Stimulated activated CD8-positive, alpha-beta memory T cell treated with anti-CD3 and anti-CD28 coated beads, Interleukin-15, amount 100 ng/mL, for 24 hours (primary cell): ENCODE measurements at places on chromosomes 1 and 21.

GRCh38 chr1:54547601-54548388, at the start of gene ACOT11:
Gene ACOT11, plus strand, starts transcription at chr1:54548228. Its CDS starts 82 bp downstream, at chr1:54548310.
- DNase-seq, result no peak

GRCh38 chr1:30366911-30367310, 356.5 kb downstream of the MATN1 start:
- DNase-seq, result no peak

GRCh38 chr1:220235462-220235861, 36.8 kb downstream of the RAB3GAP2 start:
- DNase-seq, result no peak

GRCh38 chr1:160046494-160047110, 14.8 kb upstream of the PIGM start:
- DNase-seq, result no peak

- DNase-seq, result no peak
These were observed 83.4 kb downstream of the ATF6 start for GRCh38 chr1:161849518-161849917.

- DNase-seq, result no peak
These were observed 121.3 kb downstream of the MAST2 start for GRCh38 chr1:45924736-45925135.

- DNase-seq, result no peak
These were observed 1.4 kb upstream of the IL24 start for GRCh38 chr1:206895837-206896242.

DNA sequence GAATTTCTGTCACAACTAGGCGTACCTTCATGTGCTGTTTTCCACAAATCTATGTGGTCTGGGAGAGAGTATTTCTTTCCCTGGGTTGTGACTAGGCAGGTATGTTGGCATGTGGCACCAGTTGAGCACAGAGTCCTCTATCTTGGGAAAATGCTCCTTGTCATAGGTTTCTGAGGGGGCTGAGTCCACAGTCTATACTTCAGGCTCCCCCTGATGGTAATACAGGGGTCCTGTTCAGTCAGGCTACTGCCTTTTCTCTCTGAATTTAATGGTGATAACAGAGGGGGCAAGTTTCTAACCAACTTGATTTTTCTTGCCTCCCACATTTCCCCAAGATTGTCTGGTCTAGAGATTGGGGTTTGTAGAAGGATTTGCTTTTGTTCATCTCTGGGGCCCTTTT, 35.8 kb downstream of the VANGL1 start:
- no peak for DNase-seq

DNA sequence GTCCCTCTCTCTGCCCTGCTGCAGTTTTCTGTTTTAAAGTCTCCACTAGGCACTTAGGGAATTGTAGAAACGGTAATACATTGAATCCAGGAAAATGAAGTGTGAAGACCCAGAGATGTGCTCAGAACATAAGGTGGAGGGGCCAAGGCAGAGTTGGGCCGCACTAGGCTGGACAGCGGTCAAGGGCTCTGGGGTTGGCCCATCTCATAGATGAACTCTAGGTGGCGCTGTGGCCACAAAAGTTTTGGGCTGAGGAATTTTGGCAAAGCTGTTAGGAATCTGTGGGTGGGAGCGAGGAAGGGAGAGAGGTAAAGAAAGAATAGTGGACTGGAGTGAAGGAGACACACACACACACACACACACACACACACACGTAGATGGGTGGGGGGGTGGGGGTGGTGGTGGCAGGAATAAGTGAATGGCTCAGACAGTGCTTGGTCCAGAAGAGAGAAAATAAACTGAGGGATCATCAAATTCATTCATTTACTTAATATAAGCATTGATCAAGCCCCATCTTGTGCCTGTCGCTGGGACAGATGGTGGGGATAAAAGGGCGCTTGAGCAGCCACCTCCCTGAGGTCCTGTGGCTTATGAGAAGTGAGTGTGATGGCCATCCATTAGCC, 258.5 kb downstream of the TRABD2B start:
- DNase-seq, result no peak

DNA sequence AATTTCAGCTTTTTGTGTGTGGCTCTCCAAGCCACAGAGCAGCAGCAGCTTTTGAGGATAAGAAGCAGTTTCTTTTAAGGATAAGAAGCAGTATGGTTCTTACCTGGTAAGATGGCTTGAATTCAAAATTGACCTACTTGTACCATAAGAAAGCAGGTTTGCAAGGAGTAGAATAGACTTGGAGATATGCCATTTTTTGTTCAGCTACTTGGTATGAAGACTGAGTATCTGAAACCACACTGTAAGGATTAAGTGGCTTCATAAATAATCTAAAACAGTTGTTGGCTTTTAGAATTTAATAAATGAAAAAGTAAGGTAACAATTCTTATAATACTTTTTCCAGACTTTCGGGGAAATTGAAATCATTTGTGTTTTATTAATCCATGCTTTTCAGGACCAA, 74.2 kb downstream of the ATF6 start:
- no peak for DNase-seq

DNA sequence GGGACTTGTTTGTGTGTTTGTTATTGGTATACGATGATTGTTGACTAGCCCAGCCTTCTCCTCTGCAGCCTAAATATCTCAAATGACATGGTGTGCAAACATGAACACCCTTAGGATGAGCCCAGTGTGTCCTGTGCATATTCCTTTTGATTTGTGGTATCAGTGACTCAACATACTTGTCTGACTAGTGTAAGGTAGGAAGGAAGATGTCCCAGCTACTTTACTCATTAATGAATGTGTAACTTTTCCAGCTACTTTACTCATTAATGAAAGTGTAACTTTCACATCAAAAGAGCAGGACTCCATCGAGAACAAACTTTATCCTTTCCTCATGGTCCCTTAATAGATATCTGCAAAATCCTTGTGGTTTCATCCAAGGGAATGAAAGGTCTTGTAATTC, 2.7 kb upstream of the ZNF692 start:
- DNase-seq, result no peak

GRCh38 chr1:10304295-10304694, 93.9 kb downstream of the KIF1B start:
- DNase-seq, result no peak

DNA sequence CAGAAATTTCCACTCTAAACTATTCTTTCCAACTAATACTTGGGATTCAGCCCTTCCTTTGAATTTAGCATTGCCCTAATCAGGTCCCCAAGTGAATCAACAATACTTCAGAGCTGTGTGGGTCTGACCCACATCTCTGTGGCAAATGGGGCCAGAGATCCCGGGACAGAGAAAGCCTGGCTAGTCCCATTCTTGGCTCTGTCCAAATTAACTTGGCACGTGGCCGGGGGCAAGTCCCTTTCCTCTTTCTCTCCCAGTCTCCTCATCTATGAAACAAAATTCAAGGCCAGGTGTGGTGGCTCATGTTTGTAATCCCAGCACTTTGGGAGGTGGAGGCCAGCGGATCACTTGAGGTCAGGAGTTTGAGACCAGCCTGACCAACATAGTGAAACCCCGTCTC, 6.3 kb upstream of the ZC3H12A start:
- DNase-seq, result no peak

- DNase-seq, result no peak
These were observed 7.7 kb upstream of the SLC26A9 start for GRCh38 chr1:205950826-205951549.

- no peak for DNase-seq
These were observed 484.8 kb downstream of the PTPRC start for GRCh38 chr1:199123615-199124014.

DNA sequence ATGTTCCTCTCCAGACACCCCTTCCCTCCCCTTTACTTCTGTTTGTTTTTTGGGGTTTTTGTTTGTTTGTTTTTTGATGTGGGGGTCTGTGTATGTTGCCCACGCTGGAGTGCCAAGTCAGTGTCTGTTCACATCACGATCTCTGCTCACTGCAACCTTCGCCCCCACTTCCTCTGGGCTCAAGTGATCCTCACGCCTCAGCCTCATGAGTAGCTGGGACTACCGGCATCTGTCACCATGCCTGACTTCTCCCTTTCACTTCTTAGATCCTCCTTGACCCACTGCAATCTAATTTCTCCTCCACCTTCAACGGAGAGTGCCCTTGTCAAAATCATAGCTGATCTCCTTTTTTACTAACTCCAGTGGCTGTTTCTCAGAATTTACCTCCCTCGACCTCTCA, 100.7 kb upstream of the KIF26B start:
- no peak for DNase-seq

GRCh38 chr1:10530281-10530740, 55.6 kb downstream of the PEX14 start:
- no peak for DNase-seq

- no peak for DNase-seq
These were observed 16.8 kb upstream of the SH3GLB1 start for GRCh38 chr1:86687595-86687994.

DNA sequence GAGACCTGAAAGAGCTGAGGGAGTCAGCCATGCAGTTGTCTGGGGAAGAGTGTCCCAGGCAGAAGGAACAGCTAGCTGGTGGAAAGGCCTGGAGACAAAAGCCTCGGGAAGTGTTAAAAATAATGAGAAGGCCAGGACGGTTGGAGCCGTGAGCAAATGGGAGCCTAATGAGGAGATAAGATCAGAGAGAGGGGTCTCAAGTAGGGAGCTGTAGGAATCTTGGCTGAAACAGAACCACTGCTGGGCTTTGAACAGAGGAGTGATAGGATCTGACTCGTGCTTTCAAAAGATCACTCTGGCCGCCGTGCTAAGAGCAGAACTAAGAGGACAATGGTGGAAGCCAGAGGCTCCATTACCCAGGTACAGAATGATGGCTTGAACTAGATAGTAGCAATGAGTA, 1.9 kb upstream of the FOXJ3 start:
- DNase-seq, result no peak

- DNase-seq, result no peak
These were observed 68.3 kb upstream of the NR5A2 start for GRCh38 chr1:199959033-199959774.

DNA sequence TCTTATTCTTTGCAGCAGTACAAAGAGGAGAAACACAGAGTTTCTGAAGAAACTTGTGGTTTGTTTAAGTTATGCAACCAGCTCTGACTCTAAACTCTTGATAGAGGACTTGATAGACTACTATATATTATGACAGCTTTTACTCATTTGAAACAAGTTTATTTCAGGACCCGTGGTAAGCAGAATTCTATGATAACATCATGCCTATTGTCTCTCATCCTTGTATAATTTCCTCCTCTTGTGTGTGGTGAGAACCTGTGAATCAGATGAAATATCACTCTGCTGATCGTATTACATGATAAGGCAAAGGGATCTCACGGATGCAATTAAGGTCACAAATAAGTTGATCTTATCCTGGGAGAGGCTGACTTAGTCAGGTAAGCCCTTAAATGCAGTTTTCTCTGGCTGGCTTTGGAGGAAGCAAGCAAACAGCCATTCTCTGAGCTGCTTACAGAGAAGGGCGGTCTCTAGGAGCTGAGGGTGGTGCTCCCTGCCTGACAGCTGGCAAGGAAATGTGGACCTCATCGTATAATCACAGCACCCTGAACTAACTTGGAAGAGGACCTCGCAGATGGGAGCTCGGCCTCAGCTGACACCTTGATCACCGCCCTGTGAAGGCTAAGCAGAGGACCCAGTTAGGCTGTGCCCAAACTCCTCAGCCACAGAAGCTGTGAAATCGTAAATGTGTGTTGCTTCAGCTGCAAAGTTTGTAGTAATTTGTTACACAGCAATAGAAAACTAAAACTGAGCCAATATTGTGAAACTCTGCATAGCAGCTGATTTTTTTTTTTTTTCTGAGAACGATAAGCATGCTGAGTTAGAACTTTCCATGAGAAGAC, 151.1 kb upstream of the DPT start:
- no peak for DNase-seq

- no peak for DNase-seq
These were observed 222.9 kb upstream of the RAB4A start for GRCh38 chr1:229047840-229048620.

- no peak for DNase-seq
These were observed 34.9 kb downstream of the AADACL4 start for GRCh38 chr1:12678820-12679219.

GRCh38 chr1:200211157-200211556, 183.6 kb downstream of the NR5A2 start:
- DNase-seq, result no peak

DNA sequence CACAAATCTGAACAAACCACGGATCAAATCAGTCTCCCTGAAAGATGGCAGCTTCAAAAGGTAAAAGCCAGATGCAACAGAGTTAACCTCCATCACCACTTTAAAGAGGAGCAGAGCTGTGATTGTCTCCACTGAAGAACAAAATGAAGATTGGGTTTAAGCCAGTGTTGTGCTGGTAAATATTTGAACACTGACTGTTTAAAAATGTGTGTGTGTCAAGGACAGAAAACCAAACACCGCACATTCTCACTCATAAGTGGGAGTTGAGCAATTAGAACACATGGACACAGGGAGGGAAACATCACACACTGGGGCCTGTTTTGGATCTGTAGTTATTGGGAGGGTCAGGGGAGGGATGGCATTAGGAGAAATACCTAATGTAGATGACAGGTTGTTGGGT, 83.9 kb downstream of the ST6GALNAC5 start:
- no peak for DNase-seq

DNA sequence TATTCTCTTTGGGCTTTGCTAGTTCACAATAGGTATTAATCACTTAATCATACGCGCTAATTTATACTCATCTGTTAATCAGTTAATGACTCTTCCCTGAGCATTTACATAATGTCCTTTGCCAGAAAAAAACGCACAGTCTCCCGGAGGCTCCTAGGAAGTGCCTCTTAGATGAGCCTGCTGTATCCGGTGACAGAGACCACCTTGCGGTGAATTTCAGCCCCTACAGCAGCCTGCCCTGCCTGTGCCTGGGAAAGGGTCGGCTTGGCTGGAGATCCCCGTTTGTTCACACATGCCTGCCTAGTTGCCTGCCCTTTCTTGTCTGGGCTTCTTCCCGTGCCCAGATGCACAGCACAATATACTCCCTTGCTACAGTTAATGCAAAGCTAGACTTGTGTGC, 152.9 kb downstream of the ZBTB18 start:
- no peak for DNase-seq

DNA sequence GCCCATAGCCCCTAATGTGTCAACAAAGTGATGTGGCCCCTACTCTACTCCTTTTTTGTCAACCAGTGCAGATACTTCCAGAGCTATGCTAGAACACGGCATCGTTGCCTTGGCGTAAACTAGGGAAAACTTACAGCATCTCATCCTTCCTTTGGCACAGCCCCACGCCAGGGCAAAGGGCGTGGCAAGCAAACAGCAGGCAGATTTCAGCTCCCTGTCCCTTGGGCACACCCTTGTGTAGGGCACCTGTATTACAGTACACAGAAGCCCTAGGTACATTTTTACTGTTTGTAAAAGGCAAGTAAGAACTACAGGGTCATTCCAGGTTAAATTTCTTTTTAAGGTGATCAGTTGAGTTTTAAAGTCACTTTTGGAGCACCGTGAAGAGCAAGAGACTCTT, 29.3 kb downstream of the PRDX6 start:
- DNase-seq, result no peak

GRCh38 chr1:210250665-210250997, 18.0 kb downstream of the SERTAD4 start:
- DNase-seq, result no peak

DNA sequence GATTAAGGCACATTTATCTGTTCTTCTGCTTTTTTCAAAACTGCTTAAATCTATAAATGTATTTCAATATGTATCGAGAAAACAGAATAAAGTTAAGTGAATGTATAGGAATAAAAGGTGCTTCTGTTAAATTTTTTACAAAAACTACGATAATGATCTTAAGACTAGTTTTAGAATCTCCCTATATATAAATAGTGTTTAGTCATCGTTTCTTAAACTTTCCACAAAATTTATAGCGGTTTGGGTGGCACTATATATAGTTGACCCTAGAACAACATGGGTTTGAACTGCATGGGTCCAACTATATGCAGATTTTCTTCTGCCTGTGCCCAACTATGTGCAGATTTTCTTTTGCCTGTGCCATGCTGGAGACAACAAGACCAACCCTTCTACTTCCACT, 125.7 kb downstream of the CRB1 start:
- no peak for DNase-seq

- DNase-seq, result no peak
These were observed 18.1 kb upstream of the SLC26A9 start for GRCh38 chr1:205961405-205961804.
